ENCODE measurements at places on chromosomes 5 and 9.
A peak's percentile ranks its signal among the peaks of the same experiment; 100 is the strongest.

GRCh38 chr9:116267021-116267420 lies 113.4 kb downstream of the PAPPA start:
- DNase-seq, result no peak

- DNase-seq, result peak; percentile 12
Measured at GRCh38 chr5:113678924-113679575, 165.6 kb downstream of the YTHDC2 start.

DNA sequence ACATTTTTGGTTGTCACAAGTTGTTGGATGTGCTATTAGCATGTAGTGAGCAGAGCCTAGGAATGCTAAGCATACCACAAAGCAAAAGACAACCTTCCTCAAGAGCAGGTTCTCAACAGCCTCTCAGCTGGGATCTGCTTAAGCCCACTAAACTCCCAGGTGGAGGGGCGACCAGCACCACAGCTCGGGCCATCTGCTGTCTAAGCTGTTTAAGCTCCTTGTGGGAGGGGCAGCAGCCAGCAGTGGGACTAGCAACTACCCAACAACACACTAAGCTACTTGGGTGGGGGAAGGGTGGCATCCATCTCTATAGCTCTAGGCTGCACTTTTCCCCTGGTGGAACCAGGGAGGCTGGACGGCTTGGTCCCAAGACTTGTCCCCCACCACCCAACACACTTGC lies 1052.7 kb upstream of the ARRDC3 start:
- DNase-seq, result no peak

DNA sequence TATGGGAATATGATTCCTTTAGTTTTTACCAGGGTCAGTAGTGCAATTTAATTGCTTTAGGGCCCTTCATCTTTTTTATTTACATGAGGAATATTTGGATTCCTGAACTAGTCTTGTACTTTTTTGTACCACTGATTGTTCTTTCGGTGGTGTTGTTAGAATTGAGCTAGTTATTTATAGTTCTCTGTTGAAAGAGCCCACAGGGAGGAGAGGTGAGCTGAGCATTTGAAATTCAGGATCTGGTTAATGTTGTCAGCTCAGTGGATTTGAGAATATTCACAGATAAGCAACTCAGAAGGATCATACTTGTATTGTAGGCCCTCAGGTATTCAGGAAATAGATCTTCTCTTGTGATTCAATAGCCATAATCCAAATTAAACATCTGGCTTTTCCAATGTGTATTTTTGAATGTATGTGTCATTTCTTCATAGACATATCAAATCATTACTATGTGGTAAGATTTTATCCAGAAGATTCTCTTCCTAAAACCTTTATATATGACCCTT lies 613.2 kb downstream of the ISL1 start:
- DNase-seq, result no peak
